ENCODE measurements at places on chromosomes 6 and 20. TPM values are rescaled to one million over a fixed set of nuclear protein-coding genes. Genes with fewer than 3 reads are reported as not detected.

GRCh38 chr6:111382476-111383294 lies 100.3 kb downstream of the REV3L start:
- DNase-seq: no peak

GRCh38 chr6:110446405-110446804 lies 30.0 kb downstream of the SLC22A16 start:
- DNase-seq: no peak

- no peak for DNase-seq
Observed at GRCh38 chr20:24350923-24351368, 118.5 kb upstream of the SYNDIG1 start.

GRCh38 chr6:42505385-42505718 lies 53.6 kb upstream of the TRERF1 start:
- DNase-seq: no peak

DNA sequence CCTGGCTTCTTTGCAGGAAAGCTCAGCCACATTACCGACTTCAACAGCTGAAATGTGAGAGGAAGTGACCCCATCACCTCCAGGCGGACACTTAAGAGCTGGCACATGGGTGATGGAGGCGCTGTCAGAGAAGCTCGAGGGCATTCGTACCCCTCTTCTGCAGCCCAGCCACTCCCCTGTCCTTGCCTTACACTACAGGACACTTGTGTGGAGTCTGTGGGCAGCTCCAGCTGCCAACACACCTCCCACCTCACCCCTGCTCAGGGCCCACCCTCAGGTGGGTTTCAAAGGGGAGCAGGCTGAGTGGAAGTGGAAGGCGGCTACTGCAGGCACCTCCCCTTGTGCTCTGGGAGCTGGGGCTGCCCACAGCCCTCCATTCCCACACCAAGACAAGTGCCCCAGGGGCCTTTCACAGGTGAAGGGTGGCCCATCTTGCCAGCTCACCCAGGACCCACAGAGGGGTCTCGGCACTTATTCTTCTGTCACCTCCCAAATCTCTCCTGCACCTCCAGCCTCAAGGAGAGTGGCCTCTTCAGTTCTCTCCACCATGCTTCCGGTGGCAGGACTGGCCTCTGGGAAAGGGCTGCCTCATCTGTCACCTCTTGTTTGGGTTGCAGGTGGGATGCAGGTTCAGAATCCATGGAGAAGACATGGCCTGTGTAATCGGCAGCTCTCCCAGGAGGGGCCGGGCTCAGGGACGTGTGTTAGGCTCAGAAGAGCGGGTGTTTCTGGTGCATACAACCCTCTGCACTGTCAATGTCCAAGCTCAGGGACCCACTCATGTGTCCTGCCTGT lies 49.8 kb downstream of the IRF4 start:
- DNase-seq: no peak

- no peak for DNase-seq
Observed at GRCh38 chr6:31899882-31900722, 1.8 kb downstream of the ZBTB12 start.

- no peak for DNase-seq
Observed at GRCh38 chr6:25242567-25242966, 36.6 kb upstream of the CARMIL1 start.

GRCh38 chr20:3043322-3043721 lies at the start of gene GNRH2:
GNRH2 (plus strand) TSS chr20:3043622; CDS start chr20:3044415, 793 bp downstream.
- no peak for DNase-seq

The CCR6 gene
- not detected for total RNA-seq

The STMND1 gene
- not detected for total RNA-seq

The TNFRSF21 gene
- 52.4 TPM for total RNA-seq

The LINC00237 gene
- 0.69 TPM for total RNA-seq

The NNAT gene
- 66.8 TPM for total RNA-seq
